ENCODE measurements at places on chromosomes 2 and 18.

DNA sequence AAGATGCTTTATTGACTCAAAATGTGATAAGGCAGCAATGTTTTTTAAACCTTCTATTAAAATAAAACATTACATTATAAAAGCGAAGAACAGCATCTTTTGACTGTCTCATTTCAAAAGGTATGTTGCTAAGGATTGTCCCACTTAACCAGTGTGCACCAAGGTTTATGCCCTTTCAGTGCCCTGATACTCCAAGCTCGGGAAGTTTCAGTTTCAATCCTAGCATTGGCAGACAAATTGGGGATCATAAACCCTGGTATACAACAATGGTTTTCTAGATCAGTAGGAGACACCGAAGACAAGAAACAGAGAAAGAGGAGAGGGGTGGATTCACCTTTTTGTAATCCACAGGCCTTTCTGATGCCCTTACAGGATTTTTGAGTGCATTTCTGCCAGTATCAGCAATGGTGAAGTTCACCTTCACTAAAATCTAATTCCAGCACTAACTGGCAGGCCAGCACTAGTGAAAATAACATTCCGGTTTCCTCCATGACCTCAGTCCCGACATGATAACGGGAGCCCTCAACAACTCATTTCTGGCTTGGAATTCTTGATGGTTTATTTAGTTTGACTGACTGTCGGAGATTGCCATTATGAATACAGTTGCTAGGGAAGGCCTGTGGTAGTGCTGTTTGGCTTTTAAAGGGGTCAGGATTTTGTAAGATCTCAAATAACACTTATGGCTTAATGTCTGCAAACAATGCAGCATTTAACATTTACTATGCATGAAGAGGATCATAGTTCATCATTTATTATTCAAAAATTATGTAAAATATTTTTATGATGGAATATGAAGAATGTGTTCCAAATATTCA, 33.3 kb upstream of the FIGN start:
- DNase-seq: no peak

- DNase-seq: no peak
These were observed 1.5 kb downstream of the GAREM1 start for GRCh38 chr18:32469190-32469651.

GRCh38 chr18:27483276-27483675, 298.2 kb upstream of the CHST9 start:
- no peak for DNase-seq

DNA sequence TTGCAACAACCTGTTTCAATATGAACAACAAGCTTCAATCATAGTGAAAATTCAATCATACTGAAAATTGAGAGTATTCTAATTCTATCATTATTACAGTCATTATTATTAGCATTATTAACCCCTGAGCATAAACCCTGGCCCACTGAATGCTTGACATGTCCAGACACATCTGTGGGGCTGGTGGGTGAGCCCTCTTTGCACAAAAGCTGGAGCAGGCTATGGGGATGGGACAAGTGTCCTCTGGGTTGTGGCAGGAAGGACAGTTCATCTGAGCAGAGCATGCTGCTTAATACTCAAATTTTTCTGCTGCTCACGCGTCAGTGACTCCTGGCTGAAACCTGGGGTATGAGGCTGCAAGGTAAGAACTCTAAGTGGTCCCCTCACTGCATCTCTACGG, 451.1 kb upstream of the POU3F3 start:
- DNase-seq: no peak

DNA sequence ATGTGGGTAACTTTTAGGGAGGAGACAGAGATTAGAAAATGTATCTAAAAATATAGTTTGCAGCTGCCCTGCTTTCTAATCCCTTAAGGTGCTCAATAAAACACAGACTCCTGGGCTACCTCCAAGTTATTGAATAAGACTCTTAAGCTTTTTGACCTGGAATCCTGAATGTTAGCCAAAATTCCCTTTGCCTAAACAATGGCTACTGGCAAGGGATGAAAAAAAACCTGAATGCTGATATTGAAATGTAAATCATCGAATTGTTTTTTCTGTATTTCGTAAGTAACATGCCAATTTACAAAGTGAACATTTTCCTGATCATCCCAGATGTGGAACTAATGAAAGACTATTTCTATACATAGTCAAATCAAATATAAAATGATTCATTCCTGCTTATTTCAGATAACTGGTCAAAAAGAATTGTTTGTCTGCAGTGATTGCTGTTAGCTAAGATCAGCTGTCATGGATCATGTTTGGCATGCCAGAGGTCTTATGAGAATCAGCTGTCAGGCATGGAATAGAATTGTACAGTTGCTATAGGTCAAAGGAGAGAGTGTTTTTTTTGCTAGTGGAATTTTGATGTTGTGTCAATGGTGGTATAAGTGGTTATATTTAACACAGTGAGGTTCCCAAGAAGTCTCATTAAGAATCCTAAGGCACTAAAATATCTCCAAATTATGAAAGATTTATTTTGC, 363.6 kb upstream of the CWC22 start:
- DNase-seq: no peak

GRCh38 chr18:9868857-9869714, 16.7 kb upstream of the TXNDC2 start:
- no peak for DNase-seq

DNA sequence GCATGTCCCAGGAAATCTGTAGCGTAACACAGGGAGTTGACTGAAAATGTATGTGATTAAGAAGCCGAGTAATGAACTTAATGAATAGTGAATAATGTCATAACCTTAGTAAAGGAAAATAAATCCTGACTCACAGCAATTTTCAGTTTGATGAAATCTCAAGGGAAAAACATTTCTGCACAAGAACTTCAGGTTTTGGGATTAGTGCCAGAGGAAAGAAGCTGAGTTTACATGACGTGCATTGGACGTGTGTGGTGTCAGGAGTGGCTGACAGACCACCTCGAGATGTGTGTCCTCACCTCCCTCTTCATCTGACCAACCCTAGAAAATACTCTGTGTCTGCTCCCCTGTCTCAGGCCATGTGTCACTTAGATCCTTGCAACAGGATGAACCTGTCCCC, 39.1 kb downstream of the VWA3B start:
- DNase-seq: no peak

DNA sequence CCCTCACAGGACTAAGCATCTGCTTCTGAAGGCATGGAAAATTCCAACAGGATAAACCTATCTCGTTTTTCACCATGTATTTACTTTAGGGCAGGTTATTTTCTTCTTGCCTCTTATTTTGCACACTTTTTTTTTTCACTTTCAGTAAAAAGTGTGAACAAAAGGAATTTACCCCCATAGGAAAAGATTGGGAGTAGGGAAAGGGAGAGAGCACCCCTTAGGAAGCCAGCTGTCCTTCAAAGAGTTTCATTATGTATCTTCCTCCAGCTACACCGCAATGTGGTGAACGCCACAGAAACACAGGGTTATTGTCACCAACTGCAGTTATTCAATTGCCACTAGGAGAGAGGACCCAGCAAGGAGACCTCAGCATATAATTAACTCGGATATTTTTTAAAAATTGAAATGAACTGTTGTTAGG, 286.2 kb upstream of the VRK2 start:
- DNase-seq: no peak

- DNase-seq: peak; percentile 8
These were observed 128.5 kb downstream of the CALCRL start for GRCh38 chr2:187319441-187320108.

- DNase-seq: no peak
These were observed 128.9 kb upstream of the ASB18 start for GRCh38 chr2:236393101-236393500.

GRCh38 chr18:33735428-33735827, 157.4 kb downstream of the ASXL3 start:
- DNase-seq: no peak

DNA sequence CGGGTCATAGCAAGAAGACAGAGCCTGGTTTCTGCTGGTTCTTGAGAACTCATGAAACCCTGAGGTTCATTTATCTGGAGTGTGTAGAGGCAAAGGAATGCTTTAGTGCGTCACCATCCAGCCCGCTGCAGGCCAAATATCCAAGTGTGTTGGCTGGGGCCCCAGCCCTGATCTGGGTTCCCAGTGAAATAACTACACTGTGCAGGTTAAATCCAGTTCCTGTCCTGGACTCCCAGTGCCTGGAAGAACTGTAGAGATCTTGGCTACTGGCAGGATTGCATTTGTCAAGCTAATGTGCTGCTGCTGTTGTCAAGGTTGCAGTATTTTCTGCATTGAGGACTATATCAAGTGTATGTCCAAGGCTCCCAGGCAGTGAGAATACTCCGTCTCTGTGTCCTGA, 89.9 kb downstream of the MAPK4 start:
- DNase-seq: no peak

DNA sequence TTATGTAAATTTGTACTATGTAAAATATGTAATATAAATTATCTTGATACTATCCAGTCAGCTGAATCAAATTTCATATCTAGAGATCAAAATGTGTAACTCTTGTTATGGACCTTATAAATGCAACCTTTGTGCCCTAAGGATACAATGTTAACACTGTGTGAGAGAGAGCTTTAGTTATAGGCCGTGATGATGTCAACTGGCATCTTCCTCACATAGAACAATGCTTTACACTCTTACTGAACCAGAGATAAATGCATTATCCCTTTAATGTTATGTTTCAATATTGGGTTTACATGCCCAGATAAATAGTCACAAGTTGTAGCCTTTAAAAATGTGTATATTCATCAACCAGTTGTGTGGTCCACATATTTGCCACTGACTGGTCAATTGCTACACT, 115.1 kb downstream of the KCNJ3 start:
- DNase-seq: no peak

GRCh38 chr2:207616185-207616584, 9.0 kb downstream of the METTL21A start:
- DNase-seq: peak; percentile 59

DNA sequence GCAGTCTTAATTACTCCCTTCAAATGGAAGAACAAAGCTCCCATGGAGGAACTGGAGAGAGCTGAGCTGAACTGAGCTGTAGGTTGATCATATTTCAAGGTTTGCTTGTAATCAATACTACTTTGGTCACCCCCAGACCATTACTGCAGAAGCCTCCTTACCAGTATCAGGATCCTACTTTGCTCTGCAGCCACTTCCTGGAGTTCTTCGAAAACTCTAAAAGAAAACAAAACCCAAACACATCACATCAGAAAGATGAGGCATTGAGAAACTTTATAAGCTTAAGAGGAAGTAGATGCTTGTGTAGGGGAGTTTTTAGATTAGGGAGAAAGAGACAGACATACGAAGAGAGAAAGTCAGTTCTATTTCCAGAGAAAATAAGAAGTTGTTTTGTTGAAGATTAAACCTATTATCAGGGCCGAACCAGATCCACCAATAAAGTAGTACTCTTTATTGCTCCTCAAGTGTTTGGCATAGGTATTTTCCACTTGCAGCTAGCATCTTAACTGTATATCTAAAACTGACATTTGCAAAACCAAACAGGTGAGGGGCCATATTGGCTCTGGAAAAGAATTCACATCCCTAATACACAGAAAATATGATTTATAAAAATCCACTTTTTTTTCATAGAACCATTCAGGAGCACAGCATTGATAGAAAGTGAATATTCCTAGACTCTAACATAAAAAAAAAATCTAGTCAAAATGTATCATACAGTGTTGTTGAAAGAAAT, 166.9 kb upstream of the KLF7 start:
- DNase-seq: no peak

DNA sequence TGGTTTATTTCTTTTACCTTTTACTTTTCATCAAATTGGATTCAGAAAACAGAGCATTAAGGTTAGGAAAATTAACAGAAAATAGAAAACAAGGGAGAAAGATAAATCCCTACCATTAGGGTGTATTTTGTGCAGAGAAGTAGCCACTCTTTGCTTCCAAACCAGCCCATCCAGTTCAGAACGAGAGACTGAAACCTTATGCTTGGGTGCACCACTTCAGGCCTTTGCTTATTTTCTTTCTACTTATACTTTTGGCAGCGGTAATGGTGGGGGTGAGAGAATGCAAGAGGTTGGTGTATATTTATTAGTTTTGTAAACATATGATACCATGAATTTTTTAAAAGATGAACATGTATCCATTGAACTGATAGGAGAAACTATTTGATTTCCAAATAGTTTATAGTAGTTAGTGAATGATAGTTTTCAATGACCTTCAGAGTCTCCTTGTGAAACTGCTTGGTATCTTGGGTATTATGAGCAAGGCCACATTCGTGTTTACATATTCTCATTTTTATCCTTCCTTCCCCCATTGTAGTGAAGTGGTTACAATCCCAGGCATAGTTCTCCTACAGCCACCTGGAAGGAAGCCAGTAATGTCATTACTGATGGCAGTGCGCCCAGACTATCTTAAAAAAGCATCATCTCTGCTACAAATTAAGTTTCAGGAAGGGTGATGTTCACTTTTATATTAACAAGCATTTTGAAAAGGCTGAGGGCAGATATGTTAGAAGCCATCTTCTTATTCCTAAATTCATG, 60.8 kb downstream of the MFSD6 start:
- DNase-seq: peak; percentile 86

- DNase-seq: no peak
These were observed 1038.6 kb downstream of the TSN start for GRCh38 chr2:122794100-122794499.

DNA sequence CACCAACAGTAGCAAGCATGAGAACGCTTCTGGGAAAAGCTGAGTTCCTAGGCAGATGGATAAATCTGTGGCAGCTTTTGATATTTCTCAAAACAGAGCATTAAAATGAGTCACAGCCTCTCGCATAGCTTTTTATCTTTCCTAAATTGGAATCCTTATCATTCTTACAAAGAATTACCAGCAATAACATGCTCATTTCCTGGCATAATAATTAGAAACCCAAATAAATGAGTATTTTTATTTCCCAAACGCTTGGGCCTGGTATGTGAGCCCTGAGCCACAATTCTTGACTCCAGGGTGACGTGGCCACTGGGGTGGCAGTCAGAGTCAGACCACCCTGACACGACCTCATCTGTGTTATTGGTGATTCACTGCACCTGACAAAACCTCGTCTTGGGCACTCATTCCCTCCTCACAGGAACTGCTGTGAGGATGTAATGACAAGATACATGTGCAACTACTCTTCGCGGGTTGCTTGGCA, 210.7 kb downstream of the ARL4C start:
- no peak for DNase-seq

DNA sequence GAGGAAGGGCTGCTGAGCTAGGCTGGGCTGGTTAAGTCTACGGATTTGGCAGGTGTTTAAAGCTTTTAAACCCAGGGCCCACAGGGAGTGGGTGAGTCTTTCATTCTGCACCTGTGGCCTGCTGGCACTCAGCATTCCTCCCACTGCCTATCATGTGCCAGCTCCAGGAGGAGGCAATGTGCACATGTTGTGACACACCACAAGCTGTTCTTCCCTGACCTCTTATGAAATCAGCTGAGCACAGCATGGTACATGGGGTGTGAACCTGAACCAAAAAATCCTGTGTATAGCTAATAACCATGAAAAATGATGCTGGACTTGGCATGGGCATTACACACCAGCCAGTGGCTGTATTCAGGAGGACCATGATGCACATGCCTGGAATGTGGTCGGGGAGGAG, 297.9 kb upstream of the MMADHC start:
- DNase-seq: no peak

GRCh38 chr2:120224256-120224655, 1.1 kb upstream of the TMEM185B start:
- DNase-seq: no peak

Measured in RWPE1 (cell line).